Hippocampal formation (tissue), 2 donors: ENCODE measurements at places on chromosomes 12 and 14.

GRCh38 chr12:95321516-95322246, 104.1 kb downstream of the VEZT start:
- no peak for DNase-seq

- DNase-seq = no peak
Observed at GRCh38 chr12:1216560-1216959, 225.5 kb downstream of the ERC1 start.

- no peak for DNase-seq
Observed at GRCh38 chr12:89173096-89173495, 179.2 kb downstream of the DUSP6 start.

DNA sequence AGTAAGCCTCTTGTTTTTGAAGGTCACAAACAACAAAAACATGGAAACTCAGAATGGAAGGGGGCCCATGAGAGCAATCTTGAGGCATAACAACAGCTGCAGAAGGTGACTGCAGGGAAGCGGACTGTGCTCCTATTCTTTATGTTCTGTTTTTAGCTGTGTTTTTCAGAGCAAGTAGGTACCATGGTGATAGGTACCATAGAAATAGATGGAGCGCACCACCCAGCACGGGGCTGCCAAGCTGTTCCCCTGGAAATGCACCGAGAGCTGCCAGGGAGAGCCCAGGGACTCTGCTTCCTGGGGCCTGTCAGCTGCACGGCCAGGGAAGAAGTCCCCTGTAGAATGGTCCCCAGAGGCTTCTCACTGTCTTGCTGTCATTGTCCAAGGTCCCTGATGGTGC, 32.8 kb downstream of the DGLUCY start:
- DNase-seq = no peak

GRCh38 chr12:100279159-100279558, 12.2 kb downstream of the SCYL2 start:
- DNase-seq = no peak

- DNase-seq = no peak
Observed at GRCh38 chr14:73339846-73340595, 102.7 kb downstream of the PAPLN start.

DNA sequence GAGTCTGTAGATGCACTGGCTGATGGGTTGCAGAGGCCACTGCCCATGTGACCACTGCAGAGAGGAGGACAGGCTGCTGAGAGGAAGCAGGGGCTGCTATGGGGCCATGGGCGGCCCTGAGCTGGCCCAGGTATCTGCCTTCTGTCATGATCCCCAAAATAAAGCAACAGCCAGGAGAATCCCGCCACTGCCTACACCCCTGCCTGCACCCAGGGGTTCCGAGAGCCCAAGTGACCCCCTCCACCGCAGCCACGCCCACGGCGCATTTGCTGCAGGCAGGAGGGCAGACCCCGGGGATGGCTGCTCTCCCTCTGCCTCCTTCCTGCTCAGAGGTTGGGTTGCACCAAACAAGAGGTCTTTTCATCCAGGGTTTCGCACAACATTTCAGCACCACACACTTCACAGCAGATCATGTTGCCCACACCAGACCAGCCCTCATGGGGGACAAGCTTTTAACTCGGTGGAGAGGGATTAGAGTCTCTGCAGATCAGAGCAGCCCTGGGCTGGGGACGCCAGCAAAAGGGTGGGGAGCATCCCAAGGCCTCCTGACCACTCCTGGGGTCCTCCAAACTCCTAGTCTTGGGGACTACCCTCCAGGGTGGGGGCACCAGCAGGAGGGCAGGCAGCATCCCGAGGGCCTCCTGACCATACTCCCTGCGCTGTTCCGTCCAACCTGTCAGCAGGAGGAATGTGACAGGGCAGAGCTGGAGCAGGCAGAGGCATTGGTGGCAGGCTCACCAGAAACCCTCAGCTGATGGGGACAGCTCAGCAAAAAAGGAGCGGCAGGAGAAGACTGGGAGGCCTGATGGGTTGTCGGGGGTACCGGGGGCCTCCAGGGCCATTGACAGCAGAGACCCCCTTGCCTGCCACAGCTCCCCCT, 14.1 kb downstream of the CCDC85C start:
- no peak for DNase-seq

DNA sequence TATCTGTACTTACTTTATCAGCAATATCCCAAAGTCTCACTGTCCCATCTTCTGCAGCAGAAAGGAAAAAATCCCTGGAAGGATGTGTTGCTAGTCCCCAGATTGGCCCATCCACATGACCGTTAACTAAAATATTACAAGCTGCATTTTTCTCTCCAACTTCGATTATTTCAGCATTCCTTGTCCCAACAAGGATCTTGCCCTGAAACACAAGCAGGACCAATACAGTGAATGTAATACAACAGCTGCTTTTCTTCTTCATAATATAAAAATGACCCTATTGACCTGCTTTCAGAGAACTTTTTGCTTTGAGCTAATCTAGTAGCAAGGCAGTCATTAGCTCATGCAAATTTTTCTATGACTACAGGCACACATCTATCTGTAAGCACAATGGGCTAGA, 58.3 kb downstream of the ZC3H14 start:
- DNase-seq = no peak

- DNase-seq = no peak
Observed at GRCh38 chr12:28051516-28052354, 79.2 kb upstream of the PTHLH start.

DNA sequence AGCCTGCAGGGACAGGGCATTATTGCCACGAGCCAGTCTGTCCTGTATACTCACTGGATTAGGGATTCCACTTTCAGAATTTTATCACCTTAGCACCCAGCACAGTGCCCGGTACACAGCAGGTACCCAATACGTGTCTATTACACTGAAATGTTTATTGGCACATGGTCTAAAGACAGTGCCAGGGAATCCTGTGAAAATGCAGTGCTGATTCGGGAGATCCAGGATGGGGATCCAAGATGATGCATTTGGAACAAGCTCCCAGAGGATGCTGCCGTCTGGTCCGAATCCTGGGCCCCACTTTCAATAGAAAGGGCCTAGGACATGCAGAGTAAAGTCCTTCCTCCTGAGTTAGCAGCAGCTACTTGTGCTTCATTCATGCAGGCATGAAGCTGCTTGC, 230.7 kb downstream of the CACNA1C start:
- no peak for DNase-seq

- no peak for DNase-seq
Observed at GRCh38 chr12:100656856-100657255, 83.4 kb downstream of the GAS2L3 start.

DNA sequence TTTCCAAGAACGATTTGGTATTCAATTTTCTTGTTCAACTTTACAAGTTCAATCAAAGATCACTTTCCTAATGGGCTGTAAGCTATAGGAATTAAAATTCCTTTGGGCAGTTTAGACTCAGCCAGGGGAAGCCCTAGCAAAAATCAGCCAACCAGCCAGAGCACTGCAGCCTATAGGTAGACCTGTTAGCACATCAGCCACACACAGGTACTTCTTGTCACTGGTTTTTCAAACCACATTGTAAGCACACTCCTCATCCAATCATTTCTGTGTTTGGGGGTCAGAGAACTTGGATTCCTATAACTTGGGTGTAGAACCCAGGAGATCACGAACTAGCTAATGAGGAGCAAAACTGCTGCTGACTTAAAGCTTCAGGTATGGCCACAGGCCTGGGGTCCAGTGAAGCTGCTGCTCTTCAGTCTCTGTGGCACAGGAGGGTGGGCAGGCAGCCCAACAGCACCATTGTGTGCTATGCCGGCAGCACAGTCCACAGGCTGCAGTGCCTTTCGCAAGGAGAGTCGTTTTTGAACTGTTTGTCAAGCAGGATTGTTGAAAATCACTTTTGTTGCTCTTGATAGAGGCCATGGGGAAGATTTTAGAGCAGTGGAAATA, 87.3 kb upstream of the RFX4 start:
- DNase-seq = no peak

GRCh38 chr12:93447555-93448290, 6.0 kb upstream of the UBE2N start:
- no peak for DNase-seq

- no peak for DNase-seq
Observed at GRCh38 chr12:83769151-83769550, 1082.4 kb downstream of the TMTC2 start.

- DNase-seq = no peak
Observed at GRCh38 chr12:116577154-116577561, 18.0 kb downstream of the MAP1LC3B2 start.

DNA sequence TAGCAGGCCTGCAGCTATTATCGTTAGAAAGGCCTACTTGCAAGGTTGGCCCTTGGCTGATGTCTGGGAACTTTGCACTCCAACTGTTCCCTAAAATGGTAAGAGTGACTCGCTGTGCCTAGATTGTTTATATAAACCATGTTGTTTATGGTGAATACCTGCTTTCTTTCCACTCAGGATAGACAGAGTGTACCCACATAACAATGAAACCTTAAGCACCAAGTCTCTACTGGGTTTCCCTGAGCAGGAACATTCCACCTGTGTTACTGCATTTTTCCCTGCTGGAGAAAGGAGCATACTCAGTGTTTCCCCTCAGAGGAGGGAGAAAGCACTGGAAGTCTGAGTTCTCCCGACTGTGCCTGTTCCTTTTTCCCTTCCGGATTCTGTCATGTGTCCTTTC, 32.8 kb downstream of the ERP29 start:
- no peak for DNase-seq

DNA sequence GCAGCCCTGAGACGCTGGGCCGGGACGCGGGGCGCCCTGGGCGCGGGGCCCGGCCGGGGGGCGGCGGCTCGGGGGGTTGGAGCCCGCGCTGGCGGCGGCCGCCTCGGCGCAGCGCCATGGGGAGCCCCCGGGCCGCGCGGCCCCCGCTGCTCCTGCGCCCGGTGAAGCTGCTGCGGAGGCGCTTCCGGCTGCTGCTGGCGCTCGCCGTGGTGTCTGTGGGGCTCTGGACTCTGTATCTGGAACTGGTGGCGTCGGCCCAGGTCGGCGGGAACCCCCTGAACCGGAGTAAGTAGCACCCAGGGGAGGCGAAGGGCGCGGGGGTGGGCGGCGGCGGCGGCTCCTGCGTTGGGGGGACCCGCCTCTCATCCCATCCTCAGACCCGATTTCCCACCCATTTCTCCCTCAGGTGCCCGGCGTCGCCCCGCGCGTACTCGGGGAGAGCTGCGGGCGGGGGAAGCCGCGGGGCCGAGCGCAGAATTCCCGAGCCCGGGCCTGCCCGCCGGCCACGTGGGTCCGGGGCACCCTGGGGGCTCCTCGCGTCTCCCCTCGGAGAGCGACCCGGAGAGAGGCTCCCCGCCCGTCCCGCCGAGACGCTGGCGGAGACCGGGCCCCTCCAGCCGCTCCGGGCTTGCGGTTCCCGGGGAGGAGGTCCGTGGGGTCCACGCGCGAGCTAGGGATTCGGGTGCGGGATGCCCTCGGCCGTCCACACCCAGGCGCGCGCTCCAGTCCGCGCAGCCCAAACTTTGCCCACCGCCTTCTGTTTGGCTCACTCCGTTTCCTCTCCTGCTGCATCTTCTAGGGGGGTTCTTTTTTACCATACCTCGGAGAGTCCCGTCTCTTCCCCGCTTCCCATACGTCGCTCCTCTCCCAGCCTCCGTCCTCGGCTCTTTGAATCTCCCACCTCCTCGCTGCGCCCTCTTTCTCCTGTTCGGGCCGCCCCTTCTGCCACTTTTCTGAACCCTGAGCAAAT, 807 bp downstream of the B4GALNT3 start:
- no peak for DNase-seq

GRCh38 chr12:52691076-52691840, 11.1 kb upstream of the KRT1 start:
- DNase-seq = no peak

- no peak for DNase-seq
Observed at GRCh38 chr12:61490526-61491498, 769.4 kb upstream of the USP15 start.

DNA sequence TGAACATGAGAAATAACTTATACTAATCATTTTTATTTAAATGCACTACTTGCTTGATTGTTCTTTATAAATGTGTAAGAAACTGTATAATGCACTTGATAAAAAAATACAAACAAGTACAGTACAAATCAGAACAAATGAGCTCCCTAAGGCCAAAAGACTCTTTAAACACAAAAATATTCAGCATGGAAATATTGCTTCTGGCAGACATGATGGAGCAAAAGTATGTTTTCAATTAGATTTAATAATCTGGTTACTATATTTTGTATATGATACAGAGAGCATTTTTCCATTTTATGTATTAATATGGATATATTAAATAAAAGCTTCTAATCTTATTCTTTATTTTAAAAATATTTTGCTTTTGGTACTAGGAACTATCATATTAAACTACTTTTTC, 800.2 kb upstream of the LRFN5 start:
- DNase-seq = no peak

DNA sequence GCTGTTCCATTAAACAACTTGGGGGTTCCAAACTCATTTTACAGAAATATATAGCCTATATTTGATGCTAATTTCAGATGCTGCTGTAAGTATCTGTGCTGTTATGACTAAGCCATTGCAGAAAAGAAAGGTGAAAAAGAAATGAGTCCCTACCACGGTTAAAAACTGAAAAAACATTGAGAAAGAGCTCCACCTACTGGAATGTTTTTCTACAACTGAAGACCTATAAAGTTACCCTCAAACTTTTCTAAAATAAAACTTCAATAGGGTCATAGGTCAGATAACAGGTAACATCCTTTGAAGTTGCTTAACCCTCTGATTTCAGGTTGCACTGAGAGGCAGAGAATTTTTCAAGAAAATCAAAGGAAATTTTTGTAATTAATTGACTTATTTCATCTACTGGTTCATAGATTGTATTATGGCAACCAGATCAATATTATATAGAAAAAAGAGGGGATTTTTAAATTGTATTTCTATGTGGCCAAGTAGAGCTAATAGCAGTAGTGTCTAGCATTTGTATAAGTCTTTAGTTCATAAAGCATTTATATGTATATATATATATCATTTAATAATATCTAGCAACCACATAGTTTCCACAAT, 279.9 kb downstream of the RPS29 start:
- DNase-seq = peak; percentile 16

GRCh38 chr12:62963486-62964041, 28.6 kb upstream of the PPM1H start:
- DNase-seq = no peak

GRCh38 chr14:68808696-68809480, 16.0 kb upstream of the ZFP36L1 start:
- DNase-seq = no peak

DNA sequence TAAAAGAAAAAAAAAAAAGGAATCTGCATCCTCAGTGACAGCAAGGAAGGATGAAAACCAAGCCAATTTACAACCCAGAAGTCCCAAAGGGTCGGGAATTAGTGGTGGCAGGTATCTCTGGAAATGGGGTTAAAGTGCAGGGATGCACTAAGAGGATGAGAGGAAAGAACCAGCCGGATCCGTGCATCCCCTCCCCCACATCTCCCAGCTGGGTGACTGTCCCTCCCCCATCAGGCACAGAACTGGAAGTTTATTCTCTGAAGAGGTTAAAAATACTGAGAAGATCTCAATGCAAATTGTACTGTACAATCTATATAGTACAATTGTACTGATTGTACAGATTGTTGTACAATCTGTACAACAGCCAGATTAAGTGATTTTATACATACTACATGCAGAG, 15.4 kb downstream of the CLMN start:
- DNase-seq = no peak

- DNase-seq = peak; percentile 19
Observed at GRCh38 chr12:32502693-32503502, 103.5 kb downstream of the FGD4 start.
